ENCODE measurements at places on chromosomes 6 and 20.

GRCh38 chr6:140462453-140463311 lies 1088.2 kb upstream of the CITED2 start:
- DNase-seq = no peak

GRCh38 chr6:47162793-47163192 lies 120.7 kb upstream of the ADGRF1 start:
- no peak for DNase-seq

DNA sequence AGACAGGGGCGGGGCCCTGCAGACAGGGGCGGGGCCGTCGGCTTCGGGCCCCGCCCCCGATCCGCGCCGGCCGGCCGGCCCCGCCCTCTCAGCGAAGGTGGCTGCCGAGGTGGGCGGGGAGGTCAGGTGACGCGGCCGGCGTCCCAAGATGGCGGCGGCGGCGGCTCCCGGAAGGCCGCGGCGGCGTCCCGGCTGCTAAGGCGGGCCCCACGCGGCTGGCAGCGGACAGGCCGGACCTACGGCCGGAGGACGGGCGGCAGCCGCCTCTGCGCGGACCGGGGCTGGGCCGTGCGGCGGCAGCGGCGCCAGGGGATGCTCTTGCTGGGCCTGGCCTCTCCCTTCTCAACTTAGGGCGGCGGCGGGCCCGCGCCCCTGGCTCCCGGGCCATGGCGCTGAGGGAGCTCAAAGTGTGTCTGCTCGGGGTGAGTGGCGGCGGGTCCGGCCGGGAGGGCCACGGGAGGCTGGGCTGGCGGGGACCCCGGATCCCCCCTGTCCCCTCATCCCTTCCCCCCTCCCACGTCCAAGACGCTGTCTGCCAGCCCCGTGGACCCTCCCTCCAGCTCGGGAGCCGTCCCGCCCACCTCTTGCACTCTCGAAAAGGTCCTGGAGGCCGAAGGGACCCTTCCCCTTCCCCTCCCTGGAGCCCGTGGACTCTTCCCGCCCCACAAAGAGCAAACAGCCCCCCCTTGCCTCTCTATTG lies at the start of gene RAB22A:
Gene RAB22A, plus strand, starts transcription at position 125 of the 700 bp plus-strand sequence. Its CDS starts 262 bp downstream, at position 387.
- peak; percentile 90 for DNase-seq

DNA sequence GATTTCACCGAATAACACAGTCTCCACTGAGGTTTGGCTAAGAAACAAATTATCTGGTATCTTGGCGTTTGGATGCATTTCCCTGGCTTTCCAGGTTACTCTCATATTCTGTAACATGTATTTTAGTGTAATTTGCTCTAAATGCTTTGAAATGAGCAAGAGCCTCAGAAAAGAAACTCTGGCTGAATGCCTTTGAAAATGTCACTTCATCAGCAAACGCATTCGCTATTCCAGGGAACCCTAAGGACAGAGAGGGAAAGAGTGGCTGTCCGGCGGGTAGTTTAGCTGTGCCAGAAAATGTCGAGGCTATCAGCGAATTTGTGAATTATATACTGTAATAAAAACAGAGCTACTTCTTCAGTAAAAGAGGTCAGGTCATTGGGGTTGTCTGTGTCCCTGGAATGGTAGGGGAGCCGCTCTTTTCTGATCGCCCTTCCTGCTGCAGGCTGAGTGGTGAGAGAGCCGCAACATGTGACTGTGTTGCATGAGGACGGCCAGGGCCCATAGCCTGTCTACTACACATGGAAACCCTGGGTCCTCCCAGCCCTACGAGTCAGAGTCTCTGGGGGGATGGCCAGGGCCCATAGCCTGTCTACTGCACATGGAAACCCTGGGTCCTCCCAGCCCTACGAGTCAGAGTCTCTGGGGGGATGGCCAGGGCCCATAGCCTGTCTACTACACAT lies 57.3 kb downstream of the SMOC2 start:
- DNase-seq = no peak

DNA sequence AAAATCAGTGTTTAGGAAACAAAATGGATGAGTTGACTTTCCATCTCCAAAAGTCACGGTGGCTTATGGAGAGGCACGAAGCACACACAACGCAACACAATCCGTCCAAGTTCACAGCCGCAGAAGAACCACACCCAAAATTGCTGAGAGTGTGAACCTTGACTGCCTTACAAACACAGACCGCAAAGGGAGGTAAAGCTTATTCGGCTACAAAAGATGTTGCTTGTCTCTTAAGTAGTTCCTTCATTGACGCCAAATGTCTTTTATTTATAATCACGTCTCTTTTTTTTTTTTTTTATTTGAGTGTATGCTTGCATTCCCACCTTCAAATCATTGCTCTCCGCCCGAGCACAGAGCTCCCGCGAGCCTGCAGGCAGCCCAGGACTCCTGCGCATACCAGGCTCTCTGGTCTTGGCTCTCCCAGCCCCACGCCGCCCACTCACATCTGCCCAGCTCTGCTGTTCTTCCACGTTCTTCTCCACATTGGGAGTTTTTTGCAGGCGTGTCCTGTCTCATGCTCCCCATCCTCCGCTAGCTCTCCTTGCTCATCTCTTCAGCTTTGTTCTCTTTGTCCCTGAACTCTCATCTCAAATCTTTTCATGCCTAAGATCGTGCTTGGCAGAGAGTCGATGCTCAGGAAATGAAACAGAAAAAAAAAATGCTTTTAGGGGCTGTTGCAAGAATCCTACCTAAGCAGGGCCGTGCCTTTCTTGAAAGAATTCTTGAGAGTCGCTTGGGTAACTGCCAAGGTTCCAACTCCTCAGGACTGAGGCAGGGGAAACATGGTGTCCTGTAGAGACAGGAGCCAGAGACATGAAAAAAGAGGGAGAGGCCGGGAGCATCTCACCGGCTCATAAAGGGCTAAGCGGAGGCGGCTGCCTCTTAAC lies 25.8 kb downstream of the LY86 start:
- no peak for DNase-seq

GRCh38 chr6:153140299-153140698 lies 9.2 kb upstream of the RGS17 start:
- no peak for DNase-seq

All from lower lobe of right lung (tissue), 2 donors.